Activated naive CD4-positive, alpha-beta T cell treated with anti-CD3 and anti-CD28 coated beads, Interleukin-2, amount 10 ng/mL, durations not matched to agents 7 days and 5 days (primary cell): ENCODE measurements at places on chromosomes 5 and 9.

DNA sequence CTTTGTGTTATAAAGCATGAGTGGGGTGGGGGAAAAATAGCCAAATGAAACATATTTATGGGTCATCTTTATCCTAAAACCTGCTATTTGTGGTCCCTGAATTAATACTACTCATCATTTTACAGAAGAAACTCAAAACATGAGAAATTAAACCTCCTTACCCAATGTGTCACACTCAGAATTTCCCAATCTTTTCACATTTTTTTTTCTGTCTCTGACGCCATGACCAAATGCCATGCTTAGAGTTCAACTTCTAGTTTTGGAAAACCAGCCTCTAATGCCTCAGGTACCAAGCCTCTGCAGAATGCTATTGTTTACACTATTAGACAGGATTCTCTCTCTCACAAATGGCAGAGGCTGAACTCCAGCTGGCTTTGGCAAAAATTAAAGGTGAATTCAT, 505.5 kb upstream of the WWC1 start:
- DNase-seq, result no peak

GRCh38 chr9:87350915-87351314, 146.8 kb upstream of the DAPK1 start:
- no peak for DNase-seq

- no peak for DNase-seq
These were observed 105.3 kb upstream of the FCN2 start for GRCh38 chr9:134775081-134775951.

GRCh38 chr9:14511452-14511851, 181.8 kb downstream of the ZDHHC21 start:
- DNase-seq, result no peak

GRCh38 chr9:133998915-133999595, 6.9 kb upstream of the VAV2 start:
- no peak for DNase-seq

GRCh38 chr9:73148447-73148937, 3.2 kb upstream of the ANXA1 start:
- no peak for DNase-seq

DNA sequence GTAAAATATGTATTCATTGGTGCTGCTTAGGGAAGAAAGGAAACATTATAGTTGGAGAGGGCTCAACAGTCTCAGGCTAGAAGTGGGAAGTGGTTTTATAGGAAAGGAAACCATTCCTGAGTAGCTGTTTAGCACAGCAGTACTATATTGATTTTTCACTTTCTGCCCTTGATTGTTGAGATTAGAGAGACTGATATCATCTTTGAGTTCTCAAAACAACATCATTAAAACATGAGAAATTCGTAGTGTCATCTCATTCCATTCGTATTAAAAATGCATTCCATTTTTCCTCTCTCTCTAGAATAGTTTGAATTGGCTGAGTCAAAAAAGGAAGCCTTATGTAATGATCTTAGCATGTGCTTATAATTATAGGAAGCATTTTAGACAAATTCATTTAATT, 14.1 kb downstream of the POLR3G start:
- no peak for DNase-seq

DNA sequence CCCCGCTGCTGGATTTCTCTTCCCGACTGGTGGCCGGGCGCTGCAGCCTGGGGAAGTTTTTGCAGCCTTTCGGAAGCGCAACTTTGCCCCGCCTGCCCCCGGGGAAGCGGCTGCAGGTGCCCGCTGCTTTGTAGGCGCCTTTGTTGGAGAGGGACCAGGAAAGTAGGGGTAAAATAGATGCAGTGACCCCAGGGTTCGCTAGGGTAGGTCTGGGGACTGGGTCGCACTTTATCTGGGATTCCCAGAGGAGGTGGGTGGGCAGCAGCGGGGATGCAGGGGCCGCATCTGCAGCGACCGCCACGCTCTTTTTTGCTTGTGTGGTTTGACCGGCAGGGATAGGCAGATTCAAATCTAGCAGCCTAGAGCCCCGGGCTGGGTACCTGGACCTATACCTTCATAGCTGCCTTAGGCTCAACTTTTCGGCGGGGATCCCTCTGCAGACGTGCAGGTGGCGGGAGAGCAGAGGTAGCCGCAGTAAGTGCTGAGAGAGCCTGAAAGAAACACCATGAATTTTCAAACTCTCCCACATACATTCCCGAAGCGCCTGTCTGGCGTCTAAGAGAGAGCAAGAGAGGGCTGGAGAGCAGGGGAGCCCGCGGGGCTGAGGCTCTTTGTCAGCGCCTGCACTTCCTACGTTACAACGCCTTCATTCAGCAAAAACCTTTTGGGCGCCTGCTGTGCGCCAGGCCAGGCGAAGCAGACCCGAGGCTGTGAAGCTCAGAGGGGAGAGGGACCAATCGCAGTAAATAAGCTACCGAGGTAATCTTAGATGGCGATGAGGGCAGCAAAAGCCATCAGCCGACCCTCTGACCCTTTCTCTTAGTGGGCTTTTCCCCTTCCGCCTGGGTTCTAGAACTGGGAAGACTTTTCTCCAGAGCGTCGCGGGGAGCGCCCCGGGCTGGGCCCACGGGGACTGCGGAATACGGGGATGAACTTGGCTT, 642 bp downstream of the SV2C start:
- DNase-seq, result peak; percentile 26

GRCh38 chr9:113958556-113958955, 82.4 kb downstream of the ZNF618 start:
- DNase-seq, result no peak

DNA sequence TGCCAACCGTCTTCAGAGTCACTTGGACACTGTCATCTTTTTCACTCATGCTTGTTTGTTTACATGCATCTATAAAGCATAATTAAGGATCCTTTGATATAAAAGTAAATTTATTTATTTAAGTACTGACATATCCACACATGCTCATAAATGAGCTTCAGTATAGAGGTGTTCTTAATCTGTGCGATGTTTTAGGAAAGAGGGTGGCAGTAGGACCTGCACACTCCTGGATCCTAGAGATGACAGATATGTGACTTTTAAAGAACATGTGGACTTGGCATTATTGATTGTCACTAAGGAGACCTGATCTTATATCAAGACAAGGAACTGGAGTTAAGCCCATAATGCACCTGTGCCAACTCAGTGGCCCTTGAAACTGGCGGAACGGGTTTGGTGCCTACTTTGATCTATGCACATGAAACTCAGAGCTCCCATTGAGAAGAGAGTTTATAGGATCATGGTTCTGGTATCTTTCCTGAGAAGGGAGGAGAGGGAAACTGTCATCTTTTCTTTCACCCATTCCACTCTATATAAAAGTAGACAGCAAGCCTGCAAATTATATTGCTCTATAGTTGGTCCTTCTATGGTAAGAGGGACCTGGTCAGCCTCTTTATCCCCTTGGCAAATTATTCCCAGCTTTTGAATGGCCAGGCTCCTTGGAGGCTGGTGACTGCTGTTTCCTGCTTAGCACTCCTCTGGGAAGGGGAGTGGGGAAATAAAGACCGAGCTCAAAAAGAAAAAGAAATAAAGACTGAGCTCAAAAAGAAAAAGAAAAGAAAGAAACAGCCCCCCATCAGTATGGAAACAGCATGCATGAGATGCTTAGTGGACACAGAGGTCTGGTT, 57.8 kb upstream of the LIFR start:
- no peak for DNase-seq

- DNase-seq, result no peak
These were observed 266.1 kb downstream of the EDIL3 start for GRCh38 chr5:84118551-84118950.

- DNase-seq, result no peak
These were observed 412.9 kb downstream of the ZSWIM6 start for GRCh38 chr5:61744690-61745619.

DNA sequence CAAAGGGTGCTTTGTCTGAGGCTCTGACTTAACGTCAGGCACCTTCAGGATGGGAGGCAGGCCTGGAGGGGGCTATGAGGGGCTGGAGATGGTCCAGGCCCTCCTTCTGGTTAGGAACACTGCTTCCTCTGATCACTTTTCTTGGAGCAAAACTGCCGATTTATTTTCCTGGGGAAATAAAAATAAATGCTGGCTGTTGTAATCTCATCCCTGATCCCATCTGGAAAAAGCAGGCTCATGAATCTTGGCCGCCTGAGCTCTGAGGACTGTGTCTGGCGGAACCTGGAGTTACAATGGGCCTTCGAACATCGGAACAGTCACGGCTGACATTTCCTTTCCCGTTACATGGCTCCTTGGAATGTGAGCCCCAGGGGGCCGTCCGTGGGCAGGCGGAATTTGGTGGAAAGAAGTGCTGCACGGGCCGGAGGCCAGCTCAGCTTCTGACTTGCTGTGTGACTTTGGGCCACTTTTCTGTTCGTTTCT, 157.8 kb downstream of the RGS3 start:
- DNase-seq, result no peak

- no peak for DNase-seq
These were observed 31.8 kb upstream of the FRRS1L start for GRCh38 chr9:109198736-109199382.

DNA sequence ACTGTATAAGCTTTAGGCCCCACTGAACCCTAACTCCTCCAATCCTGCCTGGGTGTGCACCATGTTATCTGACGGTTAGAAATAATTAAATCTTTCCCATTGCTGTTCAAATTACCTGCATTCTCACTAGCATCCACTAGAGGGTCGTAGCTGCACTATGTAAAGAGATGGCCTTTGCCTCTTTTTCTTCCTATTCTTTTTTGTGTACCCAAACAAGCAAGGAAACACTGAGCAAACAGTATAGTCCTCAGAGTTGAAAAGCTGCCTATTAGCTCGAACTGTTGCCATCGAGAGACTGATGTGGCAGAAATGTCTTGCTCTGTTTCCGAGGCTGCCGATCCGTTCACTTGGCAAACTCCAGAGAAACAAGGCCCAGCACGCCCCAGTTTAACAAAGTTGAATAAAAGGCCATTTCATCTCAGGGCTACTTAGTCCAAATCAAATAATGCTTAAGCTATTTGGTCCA, 163.8 kb upstream of the TRPM3 start:
- peak; percentile 39 for DNase-seq

GRCh38 chr9:93658184-93658925, 82.0 kb downstream of the PHF2 start:
- peak; percentile 11 for DNase-seq

DNA sequence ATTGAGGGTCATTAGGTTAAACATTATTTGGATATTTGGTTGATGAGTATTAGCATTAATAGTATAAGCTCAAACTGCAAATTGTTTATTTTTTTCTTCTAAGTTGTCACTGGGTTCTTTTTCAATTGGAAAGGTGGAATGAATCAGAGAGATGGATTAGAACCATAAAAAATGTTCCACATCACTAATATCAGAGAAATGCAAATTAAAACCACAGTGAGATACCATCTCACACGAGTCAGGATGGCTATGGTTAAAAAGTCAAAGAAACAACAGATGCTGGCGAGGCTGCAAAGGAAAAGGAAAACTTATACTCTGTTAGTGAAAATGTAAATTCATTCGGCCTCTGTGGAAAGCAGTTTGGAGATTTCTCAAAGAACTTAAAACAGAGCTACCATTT, 122.8 kb downstream of the CCDC192 start:
- DNase-seq, result no peak

- DNase-seq, result peak; percentile 42
These were observed 9.2 kb upstream of the LCN15 start for GRCh38 chr9:136773386-136774044.

GRCh38 chr9:37956423-37956820, 52.5 kb upstream of the SLC25A51 start:
- DNase-seq, result no peak

DNA sequence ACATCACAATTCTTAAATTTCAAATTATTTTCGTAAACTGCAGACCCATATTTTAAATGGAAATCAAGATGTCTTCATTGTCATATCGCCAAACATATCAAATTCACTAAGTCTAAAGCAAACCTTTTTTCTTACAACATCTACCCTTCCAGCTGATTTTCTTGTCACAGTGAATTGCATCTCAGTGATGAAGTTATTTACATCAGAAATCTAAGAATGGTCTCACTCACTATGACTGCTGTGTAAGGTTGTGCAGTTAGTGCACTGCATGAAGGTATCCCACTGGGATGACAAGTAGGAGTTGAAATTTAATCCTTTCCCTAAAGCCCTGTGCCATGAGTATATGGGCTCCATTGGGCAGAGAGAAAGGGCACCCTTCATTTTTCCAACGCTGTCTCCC, 399.4 kb upstream of the ITGA1 start:
- no peak for DNase-seq

- DNase-seq, result peak; percentile 8
These were observed 72.4 kb upstream of the PHYKPL start for GRCh38 chr5:178304761-178305645.

DNA sequence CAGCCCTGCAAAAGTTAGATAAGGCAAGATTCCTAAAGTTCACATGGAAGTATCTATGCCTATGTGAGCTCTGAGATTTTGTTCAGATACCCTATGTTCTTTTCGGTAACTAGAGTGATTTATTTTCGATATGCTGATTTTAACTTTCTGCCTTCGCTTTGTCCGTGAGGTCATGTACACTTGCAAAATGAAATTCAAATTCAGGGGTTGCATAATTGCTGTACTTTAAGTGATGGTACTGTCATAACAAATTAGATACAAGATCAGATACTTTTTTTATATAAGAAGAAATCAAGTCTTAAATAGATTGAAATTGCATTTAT, 350 bp upstream of the ECPAS start:
- no peak for DNase-seq

GRCh38 chr9:135253305-135254004, 166.0 kb downstream of the OLFM1 start:
- DNase-seq, result no peak

DNA sequence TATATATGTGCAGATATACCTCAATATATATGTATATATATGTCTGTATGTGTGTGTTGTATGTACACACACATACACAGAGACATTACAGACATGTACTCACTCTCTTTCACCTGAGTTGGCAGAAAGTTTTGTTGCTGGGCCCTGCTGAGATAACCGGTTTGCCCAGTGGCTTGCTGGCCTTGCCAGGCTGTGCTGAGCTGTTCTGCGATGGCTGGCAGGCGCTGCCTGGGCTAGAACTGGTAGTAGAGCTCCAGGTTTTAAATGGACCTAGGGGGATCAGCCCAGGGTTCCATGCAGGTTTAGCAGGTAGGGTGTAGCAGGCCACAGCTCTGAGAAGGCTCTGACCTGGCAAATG, 394.3 kb downstream of the GADD45G start:
- DNase-seq, result no peak

DNA sequence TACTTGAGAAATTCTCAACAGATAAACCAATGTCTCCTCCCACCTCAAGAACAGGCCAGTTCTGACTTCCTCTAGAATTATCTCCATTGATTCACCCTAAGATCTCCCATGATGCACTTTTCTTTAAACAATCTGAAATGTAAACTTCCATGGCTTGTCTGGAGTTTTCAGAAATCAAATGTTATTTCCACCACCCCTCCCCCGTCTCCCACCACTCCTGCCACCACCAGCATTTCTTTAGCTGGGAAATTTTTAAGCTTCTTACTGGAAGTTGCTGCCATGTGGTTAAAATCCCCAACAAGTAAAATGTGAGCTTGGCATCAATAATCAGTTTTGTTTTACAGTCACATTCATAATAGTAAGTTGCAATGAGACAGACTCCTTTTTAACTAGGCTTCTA, 32.8 kb upstream of the BASP1 start:
- DNase-seq, result no peak

GRCh38 chr9:125652759-125653158, 54.2 kb downstream of the MAPKAP1 start:
- DNase-seq, result no peak

- DNase-seq, result no peak
These were observed 55.3 kb upstream of the MTAP start for GRCh38 chr9:21747175-21747574.

- DNase-seq, result no peak
These were observed 28.7 kb downstream of the BICD2 start for GRCh38 chr9:92735636-92736562.

- peak; percentile 50 for DNase-seq
These were observed 4.7 kb upstream of the TMEM210 start for GRCh38 chr9:137176302-137177182.

GRCh38 chr9:130707225-130707976, 13.8 kb downstream of the EXOSC2 start:
- DNase-seq, result peak; percentile 79
